ENCODE measurements at places on chromosomes 4 and X.
A peak's percentile ranks its signal among the peaks of the same experiment; 100 is the strongest.

DNA sequence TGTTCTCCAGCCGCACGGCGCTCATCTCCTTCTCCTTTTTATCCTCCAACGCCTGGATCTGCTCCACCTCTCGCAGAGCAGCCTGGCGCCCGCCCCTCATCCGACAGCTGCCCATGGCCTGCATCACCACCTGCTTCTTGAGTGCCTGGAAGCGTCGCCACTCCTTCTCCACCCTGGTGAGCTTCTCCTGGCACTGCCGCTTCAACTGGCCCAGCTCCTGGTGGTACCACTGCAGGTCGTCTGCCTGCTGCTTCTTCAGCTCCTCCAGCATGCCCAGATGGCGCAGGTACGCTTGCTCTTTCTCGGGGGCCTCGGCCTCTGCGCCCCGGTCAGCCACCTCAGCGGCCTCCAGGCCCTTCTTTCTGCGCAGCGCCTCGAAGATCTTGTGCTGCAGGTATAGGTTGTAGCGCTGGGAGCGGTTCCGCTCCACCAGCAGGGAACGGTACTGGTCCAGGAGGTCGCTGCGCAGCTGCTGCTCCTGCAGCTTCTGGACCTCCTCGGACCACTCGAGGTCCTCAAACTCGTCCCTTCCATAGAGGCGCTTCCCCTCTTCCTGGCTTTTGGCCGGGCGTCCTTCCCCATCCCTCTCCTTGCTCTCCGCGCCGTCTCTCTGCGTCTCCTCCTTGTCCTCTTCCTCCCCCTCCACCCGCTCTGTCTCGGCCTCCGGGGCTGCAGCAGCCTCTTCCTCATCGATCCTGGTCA is 1.2 kb upstream of the TADA2B start:
- no peak for DNase-seq

DNA sequence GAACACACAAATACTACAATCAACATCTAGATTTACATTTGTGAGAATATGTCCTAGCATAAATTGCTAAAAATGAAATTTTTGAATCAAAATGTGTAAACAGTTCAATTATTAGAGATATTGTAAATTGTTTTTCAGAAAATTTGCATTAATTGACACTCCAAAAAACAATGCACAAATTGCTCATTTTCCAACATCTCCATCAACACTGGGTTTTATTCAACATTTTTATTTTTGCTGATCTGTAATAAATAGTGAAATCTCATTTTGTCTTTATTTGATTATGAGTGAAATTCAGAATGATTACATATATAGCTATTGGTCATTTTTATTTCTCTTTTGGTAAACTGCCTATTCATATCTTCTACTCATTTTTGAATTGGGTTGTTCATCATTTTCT is 120.0 kb upstream of the GRIA3 start:
- DNase-seq = no peak

DNA sequence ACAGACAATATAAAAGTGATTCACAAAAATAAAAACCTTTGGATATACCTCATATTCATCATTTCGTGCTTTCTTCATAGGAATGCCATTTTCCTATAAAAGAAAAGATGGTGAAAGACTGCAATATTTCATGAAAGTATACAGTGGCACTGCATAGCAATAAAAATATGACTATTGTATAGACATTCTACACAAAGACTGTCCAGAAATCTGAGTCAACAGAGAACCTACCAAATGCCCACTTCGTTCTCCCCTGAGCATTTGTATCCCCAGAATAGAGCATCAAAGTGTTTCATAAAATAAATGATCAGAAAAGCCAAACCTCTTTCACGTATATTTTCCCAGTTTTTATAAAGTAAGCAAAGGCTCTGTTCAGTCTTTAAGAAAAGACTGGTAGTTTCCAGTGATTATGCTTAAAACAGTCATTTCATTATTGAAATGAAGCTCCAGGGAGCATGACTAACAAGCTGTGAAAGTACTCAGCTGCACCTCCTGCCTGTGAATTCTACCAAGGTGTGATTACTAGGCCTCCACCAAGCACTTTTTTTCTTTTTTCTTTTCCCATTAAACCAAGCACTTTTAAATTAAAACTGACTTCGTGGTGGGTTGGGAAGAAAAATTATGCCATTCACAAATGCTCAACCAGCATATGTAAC is 20.2 kb downstream of the PPA2 start:
- DNase-seq = no peak

DNA sequence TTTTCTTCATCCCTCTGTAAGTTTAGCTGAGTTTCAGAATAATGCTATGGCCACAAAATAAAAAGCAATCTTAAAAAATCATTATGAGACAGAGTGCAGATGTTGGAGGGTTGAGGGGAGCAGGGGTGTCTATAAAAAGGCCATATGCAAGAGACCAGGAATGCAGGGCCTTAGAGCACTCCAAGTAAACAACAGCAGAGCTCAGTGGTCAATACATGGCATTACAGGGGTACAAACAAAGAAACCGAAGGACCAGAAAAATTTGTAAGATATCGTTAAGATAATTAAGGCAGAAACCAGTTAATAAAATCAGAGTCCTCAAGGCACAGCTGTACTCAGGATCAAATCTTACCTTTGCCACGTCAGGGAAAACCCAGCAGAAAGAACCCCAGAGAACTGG is 28.4 kb upstream of the NDST3 start:
- DNase-seq = no peak

DNA sequence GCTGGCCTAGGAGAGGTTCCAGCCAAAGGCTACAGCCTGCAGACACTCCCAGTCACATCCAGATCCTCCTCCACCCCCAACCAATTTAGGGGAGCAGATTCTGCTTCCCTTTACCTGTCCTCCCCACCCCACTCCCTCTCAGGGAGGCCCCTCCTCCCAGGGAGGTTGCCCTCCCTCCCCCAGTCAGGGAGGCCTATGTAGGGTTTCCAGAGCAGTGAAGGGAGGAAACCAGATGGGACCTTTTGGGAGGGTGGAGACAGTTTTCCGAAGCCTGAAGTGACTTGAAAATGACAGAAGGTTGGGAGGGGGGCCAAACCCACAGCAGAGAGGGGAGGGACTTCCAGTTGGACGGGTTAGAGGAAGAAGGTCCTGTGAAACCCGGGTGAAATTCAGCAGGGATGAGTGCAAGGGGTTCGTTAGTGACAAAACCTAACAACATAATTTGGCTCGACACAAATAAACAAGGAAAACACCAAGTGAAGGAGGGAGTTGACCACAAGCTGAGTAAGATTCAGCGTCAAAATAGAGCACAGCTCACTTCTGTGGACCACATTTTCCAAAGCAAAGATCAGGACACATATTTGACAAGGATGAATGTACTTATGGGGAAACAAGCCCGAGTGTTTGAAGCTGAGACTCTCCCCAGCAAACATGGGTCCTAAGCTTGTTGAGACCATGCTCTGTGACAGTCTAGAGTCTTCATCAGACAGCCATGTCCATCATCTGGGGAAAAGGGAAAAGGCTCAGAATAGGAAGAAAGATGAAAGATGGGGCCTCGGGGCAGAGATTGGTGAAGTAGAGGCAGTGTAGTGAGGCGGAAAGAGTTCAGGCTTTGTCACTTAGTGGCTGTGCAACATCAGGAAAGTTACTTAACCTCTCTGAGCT is 46.4 kb downstream of the PRPS1 start:
- peak; percentile 45 for DNase-seq

DNA sequence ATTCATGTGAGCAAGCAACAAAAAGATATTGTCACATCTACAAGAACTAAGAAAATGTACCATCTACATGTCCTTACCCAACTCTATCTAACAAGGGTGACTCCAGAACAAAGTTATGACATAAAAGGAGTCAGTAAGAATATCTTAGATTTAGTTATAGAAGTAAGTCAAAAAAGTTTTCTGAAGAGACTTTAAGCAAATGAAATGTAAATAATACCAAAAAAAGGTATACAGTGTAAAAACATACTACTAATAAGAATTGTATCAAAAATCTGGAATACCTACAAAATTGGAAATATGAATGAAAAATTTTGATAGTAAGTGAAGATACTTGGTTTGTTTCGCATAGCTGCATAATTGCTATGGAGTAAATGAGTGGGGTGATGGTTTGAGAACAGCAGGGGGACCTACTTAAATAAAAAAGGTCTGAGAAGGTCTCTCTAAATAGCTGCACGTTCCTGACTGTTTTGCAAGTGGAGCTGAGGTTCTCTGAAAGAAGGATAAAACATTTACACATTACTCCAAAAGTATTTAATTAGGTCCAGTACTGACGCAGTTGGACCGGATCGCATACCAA is 51.0 kb upstream of the ENPP6 start:
- DNase-seq = no peak

DNA sequence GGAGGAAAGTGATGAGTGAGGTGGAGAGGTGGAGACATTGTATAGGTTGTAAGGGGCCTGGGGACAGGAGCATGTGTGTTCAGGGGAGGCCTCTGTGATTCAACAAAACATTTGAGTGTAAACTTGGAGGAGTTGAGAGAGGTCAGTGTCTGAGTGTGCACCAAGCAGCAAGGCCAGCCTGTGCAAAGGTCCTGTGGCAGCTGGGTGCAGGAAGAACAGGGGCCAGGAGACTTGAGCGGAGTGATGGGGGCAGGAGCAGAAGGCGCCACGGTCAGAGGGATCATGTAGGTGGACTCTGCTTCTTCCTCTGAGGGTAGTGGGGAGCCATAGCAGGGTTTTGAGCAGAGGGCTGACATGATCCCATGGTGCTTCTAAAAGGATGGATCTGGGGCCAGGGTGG is 9.6 kb upstream of the PSAPL1 start:
- DNase-seq = no peak

GRCh38 chrX:40090050-40090804 is 7.5 kb downstream of the BCOR start:
- no peak for DNase-seq

GRCh38 chrX:102765809-102766208 is 45.3 kb downstream of the GPRASP3 start:
- DNase-seq = no peak

DNA sequence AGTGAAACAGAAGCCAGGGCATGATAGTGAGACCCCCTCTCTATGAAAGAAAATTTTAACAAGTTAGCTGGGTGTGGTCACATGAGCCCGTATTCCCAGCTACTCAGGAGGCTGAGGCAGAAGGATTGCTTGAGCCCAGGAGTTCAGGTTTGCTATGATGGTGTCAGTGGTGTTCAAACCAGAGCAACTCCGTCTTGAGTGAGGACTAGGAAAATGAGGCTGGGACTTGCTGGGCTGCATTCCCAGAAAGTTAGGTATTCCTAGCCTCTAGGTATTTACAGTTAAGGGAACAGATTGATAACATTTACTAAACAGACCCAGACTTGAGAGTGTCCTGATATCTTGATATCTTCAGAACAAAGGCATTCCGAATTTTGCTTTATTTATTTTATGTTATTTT is 37.0 kb upstream of the NOCT start:
- DNase-seq = no peak

DNA sequence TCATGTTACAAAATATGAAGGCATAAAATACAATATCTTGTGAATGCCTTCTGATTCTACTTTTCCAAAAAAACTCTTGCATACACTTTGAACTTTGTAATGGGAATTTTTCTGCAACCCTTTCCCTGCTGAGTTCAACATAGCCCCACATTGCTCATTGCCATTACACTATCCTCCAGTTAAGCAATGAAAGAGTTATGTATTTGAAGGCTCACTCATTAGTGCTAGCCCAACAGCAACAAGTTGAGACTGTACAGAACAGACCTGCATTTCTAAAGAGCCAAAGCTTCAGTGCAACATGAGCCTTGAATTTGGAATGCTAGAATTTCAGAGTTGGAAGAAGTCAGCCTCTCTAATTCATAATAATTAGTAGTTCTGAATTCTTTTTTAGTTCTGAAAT is 44.4 kb upstream of the STAG2 start:
- no peak for DNase-seq

- DNase-seq = peak; percentile 41
These were observed 12.2 kb downstream of the ARHGEF6 start for GRCh38 chrX:136768469-136769084.
